ENCODE measurements at places on chromosomes 3 and 15.

- no peak for DNase-seq
These were observed 34.6 kb upstream of the MAGEF1 start for GRCh38 chr3:184746131-184747120.

- no peak for DNase-seq
These were observed 435.1 kb downstream of the MAGI1 start for GRCh38 chr3:65603631-65604030.

DNA sequence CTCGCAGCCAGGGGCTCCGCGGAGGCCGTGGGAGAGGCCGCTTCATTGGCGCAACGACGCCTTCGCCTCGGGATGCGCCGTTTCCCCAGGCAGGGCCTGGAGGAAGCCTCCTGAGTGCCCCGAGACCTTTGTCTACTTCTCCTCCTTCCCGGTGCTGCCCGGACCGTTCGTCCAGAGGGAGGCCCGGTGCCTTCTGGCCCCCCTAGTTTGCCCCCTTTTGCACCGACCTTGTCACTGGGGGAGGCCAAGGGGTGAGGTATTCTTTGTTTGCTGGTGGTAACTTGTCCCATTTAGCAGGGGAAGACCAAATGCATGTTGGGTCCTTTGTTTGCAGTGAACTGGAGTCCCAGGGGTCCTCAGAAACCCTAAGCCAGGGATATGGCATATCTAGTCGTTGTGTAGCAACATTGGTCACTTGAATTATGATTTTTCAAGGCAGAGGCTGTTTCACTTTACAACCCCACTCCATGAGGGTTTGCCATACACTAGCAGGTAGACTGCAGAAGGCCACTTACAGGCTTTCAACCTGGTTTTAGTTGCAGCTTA is 615 bp downstream of the DHX30 start:
- no peak for DNase-seq

GRCh38 chr3:43024181-43024885 is 45.2 kb downstream of the GASK1A start:
- peak; percentile 57 for DNase-seq

DNA sequence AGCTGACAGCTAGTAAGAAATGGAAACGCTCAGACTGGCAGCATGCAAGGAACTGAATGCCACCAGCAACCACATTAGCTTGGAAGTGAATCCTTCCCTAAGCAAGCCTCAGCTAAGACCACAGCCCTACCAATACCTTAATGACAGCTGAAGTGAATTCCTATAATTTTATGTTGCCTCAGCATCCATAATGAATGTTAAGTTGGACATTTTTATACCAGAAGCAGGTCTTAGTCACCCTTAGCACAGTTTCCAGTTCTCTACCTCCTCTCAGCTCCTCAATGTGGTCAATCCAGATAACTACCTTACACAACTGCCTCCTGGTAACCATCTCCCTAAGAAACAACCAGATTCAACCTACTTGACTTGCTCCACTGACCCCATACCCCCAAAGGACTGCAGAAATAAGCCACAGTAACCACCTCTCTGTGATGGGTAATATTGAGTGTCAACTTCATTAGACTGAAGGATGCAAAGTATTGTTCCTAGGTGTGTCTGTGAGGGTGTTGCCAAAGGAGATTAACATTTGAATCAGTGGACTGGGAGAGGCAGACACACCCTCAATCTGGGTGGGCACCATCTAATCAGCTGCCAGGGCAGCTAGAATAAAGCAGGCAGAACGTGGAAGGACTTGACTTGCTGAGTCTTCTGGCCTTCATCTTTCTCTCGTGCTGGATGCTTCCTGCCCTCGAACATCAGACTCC is 33.5 kb downstream of the NEDD4 start:
- no peak for DNase-seq

- no peak for DNase-seq
These were observed 15.8 kb downstream of the NPTN start for GRCh38 chr15:73617301-73617831.

All from CD4-positive, alpha-beta T cell treated with Interleukin-12 subunit alpha and Interleukin-12 subunit beta, for 1 hour (primary cell).